Colonic mucosa (tissue), 4 donors: ENCODE measurements at places on chromosomes 2 and 18. TPM values are rescaled to one million over a fixed set of nuclear protein-coding genes. Genes with fewer than 3 reads are reported as not detected.
A peak's percentile ranks its signal among the peaks of the same experiment; 100 is the strongest.

- DNase-seq: peak; percentile 43
These were observed 186.8 kb downstream of the TMEM247 start for GRCh38 chr2:46666044-46666679.

- no peak for DNase-seq
These were observed 316.8 kb downstream of the PIK3C3 start for GRCh38 chr18:42271647-42272414.

DNA sequence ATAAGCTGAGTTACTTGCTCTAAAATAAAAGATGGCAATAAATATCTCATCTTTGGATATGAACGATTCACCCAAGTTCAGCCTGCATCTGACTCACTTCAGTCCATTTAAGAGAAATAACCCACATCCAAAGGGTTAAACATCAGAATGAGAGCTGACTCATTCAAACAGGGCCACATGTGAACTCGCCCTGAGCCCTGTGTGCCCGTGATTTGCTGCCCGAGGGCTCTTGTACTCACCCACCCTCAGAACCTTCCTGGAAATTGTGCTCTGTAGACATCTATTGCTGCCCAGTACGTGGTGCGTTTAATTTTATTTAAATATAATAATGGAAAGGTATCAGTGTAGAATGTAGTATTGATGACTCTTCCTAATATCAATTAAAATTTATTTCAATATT, 66.9 kb upstream of the RBM44 start:
- DNase-seq: no peak

- no peak for DNase-seq
These were observed 167.9 kb downstream of the CBLN2 start for GRCh38 chr18:72376256-72376655.

DNA sequence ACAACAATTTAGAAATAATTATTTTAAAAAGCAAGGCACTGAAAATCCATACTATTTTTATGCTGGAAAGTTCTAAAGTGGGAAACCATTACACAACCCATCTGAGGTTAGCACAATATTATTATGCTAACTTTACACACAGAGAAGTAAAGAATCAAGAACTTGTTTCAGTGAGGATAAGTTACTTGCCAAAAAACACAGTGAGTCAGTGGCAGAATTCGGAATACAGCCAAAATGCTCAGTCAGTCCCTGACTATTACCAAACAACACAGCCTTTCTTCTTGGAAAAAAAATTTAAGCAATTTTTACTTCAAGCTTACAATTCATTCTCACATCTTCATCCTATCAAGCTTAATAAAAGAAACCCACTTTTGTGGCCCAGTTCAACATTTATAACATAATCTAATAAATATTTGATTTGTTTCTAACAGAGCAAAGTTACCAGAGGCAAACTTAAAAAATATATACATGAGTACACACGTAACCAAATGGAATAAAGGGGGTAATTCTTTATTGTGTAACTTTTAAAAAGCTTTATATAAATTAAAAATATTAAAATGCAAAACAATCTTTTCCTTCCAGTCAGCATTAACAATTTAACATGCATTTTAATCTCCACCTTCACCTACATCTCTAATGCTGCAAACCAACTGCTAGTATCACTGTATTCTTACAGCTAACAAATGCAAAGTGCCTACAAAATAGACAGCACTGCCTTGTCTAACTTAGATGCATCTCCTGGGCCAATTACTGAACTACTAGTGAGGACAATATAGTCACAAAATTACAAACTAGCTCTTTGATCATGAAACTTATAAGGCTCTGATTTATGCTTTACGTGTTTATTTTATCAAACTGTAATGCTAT, 55.2 kb downstream of the CCDC88A start:
- DNase-seq: peak; percentile 26

- DNase-seq: peak; percentile 44
These were observed 1.2 kb downstream of the REV1 start for GRCh38 chr2:99488539-99489062.

GRCh38 chr2:158130832-158131473, 29.3 kb downstream of the UPP2 start:
- peak; percentile 60 for DNase-seq

- DNase-seq: no peak
These were observed 46.7 kb upstream of the ACVR1 start for GRCh38 chr2:157922815-157923214.

- DNase-seq: no peak
These were observed 580.1 kb upstream of the ID2 start for GRCh38 chr2:8101614-8102277.

DNA sequence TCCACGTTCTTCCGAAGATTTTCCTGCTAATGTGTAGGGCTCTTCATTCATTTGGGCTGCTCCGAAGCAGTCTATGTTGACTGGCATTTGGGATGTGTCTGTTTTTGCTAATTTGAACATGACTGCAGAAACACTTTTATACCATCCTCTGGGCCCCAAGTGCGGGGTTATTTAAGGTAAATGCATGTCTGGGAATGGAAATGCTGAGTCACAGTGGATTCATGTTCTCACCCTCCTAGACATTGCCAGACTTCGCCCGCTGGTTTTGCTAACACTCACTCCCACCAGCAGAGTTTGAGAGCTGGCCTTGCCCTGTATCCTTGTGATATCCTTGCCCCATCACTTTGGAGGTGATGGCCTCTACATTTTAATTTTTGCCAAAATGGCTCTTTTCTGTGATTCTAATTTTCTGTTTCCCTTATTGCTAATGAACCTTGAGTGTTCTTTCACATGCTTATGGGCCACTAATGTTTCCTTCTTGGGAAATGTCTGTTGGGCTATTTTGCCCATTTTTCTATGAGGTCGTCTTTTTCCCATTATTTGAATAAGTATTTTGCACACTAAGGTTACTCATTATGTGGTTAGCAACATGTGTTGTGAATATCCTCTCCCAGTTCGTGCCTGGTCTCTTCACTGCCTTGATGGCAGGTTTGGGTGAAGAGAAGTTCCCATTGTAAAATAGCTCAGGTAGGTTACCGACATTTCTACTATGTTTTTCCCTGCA, 204.1 kb downstream of the GLI2 start:
- DNase-seq: no peak

DNA sequence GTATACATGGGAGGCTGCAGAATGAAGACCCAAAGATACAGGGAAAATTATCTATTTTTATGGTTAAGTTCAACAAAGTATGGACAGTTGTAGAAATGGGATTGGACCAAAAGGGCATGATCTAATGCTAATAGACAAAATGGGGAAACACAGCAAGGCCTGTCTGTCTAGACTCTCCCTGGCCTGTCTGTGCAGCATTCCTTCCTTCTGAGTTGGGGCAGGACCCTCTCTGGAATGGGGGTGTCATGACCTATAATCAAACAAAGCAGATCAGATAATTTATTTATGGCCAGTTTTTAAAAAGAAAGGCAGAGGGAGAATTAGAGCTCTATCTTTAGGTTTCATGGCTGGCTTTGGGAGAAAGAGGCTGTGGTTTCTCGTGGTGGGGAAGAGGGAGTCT, 104.4 kb downstream of the CTIF start:
- no peak for DNase-seq

- no peak for DNase-seq
These were observed 214.7 kb downstream of the RAD51AP2 start for GRCh38 chr2:17303521-17303920.

GRCh38 chr2:203338322-203338721, 10.1 kb downstream of the ABI2 start:
- DNase-seq: no peak

DNA sequence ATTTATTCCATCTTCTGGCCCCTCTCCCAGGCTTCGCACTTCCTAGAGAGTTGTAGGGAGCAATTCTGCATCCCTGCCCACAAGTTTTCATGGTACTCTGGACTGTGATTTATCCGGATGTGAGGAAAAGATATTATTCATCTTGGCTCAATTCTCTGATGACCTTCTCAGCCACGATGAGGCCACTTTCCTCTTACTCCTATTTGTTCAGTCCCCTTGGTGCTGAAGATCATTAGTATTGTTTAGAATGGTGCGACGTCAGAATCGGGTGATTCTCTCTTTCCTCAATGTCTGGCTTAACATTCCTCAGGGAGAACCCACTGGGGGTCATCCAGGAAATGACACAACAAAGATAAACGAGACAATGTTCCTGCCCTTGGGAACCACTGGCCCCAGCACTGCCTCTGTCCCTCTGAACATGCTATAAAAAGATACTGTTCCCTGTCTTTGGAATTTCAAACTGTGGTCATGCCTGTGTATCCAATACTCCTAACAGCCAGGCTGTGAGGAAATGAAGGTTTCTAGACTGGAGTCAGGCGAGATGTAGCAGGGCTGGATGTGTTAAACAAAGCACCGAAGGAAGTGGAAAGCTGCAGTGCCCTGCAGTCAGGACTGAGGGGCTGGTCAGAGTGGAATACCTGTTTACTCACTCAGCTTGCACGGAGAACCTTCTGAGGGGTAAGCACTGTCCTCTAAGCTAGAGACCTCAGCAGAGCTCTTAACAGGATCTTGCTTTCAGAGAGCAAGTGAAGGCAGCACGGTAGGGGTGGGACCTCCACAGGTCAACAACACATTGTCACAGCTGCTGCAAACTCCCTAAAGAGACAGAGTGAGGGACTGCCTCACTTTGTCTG, 12.9 kb upstream of the GLI2 start:
- DNase-seq: no peak

GRCh38 chr2:123771928-123772632, 253.0 kb upstream of the CNTNAP5 start:
- DNase-seq: no peak

Gene CLIP4
- 7.7 TPM for total RNA-seq

- no peak for DNase-seq
These were observed 111.6 kb downstream of the ZNF521 start for GRCh38 chr18:25240420-25240770.

Gene SCYGR6
- not detected for total RNA-seq
